Renal cortical epithelial cell (primary cell): ENCODE measurements at places on chromosomes 16 and 17. TPM values are rescaled to one million over a fixed set of nuclear protein-coding genes. Genes with fewer than 3 reads are reported as not detected.
A peak's percentile ranks its signal among the peaks of the same experiment; 100 is the strongest.

- peak; percentile 100 for DNase-seq
Observed at GRCh38 chr16:83689385-83689831, 118.4 kb upstream of the HSBP1 start.

DNA sequence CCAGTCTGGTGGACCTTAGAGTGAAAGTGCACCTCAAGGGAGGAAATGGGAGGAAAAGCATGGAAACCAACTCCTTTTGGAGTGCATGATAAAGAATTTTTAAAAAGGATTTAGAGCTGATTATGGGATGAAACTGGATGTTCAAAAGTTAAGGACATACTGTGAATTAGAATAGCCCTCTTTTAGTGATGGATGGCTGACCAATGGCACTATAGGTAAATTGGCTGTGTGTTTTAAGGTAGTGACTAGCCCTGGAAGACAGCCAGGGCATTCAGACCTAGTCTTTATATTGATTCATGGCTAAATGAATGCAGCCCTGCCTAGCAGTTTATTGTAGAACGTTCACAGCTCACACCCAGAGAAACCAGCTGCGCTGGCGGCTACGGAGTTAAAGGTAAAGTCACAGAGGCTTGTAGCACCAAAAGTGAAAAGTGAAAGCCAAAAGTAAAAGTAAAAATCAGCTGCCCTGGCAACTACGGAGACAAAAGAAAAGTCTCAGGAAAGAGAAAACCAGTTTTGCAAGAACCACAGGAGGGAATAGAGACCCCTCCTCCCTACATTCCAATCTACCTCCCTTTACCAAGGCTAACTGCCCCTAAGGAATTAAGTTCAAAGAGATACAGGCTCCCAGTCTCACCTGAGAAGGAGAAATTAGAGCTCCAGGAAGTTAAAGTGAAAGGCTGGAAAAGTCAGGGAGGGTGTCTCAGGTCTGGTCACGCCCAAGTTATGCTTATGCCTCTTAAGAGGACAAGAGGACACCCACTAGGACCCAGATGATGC, 21.8 kb downstream of the ACSM1 start:
- DNase-seq: peak; percentile 78

DNA sequence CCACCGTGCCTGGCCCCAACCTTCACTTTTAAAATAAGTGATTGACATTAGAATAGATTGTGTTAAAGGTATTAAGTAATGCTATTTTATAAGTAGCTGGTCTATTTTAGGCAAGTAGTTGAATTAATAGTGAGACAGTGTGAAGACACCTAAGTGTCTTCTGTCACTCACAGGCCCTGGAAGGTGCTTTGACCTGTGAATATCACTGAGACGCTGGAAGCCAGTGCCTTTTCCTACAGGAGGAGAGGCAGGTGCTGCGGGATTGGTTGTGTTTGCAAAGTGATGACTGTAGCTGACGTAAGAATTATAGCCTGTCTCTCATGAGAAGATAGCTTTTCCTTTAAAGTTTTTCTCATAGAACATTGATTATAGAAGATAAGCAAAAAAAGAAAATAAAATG, 45.0 kb downstream of the RAB11FIP3 start:
- no peak for DNase-seq

Gene CACNG4
- not detected in 2 replicates for total RNA-seq

- no peak for DNase-seq
Observed at GRCh38 chr17:32859857-32860525, 16.9 kb downstream of the MYO1D start.

GRCh38 chr17:2701996-2702741, 9.4 kb downstream of the CLUH start:
- no peak for DNase-seq

- no peak for DNase-seq
Observed at GRCh38 chr17:32763855-32764439, 113.0 kb downstream of the MYO1D start.

- DNase-seq: no peak
Observed at GRCh38 chr17:46783031-46783593, 35.4 kb downstream of the WNT3 start.

GRCh38 chr17:28130472-28130871, 88.0 kb downstream of the NLK start:
- no peak for DNase-seq

DNA sequence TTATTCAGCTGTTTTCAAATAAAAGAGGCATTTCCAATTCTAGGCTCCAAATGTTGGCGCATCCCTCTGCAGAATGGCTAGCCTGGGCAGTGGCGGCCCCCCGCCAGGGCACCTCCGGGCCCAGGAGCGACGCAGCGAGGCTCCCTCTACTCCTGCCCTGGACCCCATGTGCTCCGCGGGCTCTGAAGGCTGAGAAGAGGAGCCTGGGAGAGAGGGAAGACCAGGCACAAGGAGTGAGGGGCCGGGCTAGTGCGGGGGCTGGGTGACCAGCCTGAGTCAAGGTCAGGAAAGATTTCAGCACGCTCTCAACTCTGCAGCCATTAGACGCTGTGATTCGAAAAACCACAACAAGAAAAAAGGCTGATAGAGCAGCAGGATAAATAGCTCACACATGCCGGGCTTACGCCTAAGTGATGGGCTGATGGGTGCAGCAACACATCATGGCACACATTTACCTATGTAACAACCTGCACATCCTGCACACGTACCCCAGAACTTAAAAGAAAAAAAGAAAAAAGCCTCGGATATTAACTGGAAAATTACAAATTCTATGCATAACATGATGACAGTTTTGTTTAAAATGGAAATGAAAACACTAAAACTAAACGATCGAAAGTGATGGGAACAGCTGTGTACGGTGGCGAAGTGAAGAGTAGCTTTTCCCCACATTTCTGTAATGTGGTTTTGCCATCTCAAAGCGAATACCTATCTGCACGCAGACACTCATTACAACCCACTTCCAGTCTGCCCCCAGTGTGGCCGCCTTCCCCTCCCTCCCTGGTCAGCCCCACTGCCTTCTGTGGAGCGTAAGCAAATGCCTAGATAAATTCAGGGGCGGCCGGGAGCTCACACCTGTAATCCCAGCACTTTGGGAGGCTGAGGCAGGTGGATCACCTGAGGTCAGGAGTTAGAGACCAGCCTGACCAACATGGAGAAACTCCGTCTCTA, 44.4 kb downstream of the MAP1LC3B start:
- DNase-seq: no peak

GRCh38 chr16:12503191-12503590, 300.5 kb downstream of the CPPED1 start:
- peak; percentile 33 for DNase-seq

DNA sequence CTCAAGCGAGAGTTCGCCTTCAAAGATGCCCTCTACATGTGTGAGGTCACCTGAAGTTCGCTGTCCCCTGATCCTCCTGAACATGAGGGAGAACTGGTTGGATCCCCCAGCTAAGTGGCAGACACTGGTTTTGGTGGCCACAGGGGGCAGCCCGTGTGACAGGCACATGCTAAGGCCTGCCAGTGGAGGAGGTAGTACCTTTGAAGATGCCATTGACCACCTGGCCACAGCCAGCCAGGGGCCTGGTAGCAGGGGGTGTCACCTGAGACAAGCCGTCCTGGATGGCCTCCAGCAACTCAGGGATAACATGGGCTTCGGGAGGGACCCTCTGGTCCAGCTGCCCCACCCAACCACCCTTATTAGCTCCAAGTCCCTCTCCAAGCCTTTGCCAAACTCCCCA, 7.3 kb upstream of the ALDH3A1 start:
- no peak for DNase-seq

- no peak for DNase-seq
Observed at GRCh38 chr16:66324815-66325515, 41.5 kb upstream of the CDH5 start.

Gene NPTX1
- 0.17 TPM in 1 of 2 replicates, not detected in the other for total RNA-seq

DNA sequence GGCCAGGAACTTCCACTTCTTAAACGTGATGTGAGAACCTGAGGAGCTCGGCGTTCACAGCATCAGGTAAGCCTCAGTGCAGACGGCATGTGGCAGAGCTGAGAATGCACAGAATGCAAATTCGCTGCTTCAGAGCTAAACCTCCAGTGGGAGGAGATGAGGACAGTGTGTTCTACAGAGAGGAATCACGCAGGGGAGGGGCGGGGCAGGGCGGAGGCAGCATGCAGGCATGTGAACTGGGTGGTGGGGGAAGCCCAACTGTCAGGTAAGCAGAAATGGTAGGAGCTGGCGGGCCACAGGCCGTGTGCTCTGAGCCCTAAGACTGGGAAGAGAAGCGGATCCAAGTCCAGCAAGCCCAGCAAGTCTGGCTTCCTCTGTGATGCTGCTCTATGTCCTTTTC, 94.7 kb downstream of the ZNF778 start:
- no peak for DNase-seq

DNA sequence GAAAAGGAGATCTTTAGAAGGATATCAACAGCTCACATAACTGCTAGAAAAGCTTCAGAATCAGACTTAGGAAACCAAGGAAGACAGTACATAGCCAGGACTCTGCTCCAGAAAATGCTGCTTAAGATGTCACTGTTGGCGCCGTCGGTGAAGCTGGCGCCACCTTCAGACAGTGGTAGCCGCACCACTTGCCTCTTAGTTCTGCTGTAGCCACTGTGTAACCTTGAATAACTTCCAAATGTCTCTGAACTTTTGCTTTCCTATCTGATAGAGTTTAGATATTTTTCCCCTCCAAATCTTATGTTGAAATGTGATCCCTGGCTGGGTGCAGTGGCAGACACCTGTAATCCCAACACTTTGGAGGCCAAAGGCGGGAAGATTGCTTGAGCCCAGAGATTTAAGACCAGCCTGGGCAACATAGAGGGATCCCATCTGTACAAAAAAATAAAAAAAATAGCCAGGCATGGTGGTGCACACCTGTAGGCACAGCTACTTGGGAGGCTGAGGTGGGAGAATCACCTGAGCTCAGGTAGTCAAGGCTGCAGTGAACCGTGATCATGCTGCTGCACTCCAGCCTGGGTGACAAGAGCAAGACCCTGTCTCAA, 6.3 kb upstream of the USP31 start:
- DNase-seq: no peak

- DNase-seq: no peak
Observed at GRCh38 chr16:83160287-83161020, 533.7 kb downstream of the CDH13 start.

DNA sequence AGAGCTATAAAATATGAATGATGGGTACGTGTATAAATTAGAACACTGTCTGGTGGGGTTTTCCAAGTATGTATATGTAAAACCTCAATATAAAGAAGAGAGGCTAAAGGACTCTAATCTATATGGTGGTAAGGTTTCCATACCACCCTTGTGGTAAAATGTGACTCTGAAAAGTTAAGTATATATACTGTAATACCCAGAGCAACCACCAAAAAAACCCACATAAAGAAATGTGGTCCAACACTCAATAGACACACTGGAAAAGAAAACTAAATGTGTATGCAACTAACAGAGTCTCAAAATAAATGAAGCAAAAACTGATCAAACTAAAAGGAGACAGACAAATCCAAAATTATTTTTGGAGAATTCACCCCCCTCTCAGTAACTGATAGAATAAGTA, 72.2 kb downstream of the XPO6 start:
- no peak for DNase-seq

Gene VAT1L
- total RNA-seq: 0.10 TPM in 1 of 2 replicates, not detected in the other

GRCh38 chr16:88651276-88651988, 579 bp upstream of the CYBA start:
- peak; percentile 84 for DNase-seq

DNA sequence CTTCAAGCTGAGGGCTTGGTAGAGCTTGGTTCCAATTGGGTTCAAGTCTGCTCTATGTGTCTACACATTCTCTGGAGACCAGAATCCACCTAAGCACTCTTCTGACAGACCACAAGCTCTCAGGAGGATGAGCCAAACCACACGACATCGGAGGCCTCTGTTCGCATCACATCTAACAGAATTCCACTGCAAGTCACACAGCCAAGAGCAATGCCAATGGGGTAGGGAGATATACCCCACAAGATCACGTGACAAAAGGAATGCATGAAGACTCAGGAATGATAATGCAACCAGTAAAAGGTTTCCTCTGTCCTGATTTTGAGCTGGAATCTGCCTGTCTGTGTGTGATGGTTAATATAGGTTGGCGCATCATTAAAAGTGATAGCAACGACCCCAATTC, 46.6 kb upstream of the RPL38 start:
- DNase-seq: no peak

GRCh38 chr16:56281249-56281805, 90.0 kb downstream of the GNAO1 start:
- DNase-seq: no peak

Gene TEX14
- total RNA-seq: not detected in 2 replicates

Gene TMEM204
- 0.10 TPM in 1 of 2 replicates, not detected in the other for total RNA-seq

DNA sequence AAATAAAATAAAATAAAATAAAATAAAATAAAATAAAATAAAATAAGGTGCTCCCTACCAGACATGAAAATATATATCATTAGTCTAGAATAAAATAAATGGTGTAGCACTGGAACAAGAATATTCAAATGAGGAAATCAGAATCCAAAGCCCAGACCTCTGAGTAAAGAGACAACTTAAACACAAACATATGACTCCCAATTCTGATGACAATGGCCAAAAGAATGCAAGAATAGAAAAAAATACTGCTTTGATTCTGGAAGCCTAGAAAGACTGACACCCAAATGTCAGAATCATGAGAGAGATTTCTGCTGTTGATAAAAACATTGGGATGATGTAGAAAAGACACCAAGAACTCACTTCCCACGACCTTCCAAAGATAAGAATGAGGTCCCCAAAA, 27.9 kb downstream of the MYOCD start:
- DNase-seq: no peak

Gene GLTPD2
- not detected in 2 replicates for total RNA-seq

- DNase-seq: no peak
Observed at GRCh38 chr17:62629556-62630364, 2.3 kb downstream of the MRC2 start.

GRCh38 chr16:27430923-27431484, 29.0 kb downstream of the IL21R start:
- no peak for DNase-seq

DNA sequence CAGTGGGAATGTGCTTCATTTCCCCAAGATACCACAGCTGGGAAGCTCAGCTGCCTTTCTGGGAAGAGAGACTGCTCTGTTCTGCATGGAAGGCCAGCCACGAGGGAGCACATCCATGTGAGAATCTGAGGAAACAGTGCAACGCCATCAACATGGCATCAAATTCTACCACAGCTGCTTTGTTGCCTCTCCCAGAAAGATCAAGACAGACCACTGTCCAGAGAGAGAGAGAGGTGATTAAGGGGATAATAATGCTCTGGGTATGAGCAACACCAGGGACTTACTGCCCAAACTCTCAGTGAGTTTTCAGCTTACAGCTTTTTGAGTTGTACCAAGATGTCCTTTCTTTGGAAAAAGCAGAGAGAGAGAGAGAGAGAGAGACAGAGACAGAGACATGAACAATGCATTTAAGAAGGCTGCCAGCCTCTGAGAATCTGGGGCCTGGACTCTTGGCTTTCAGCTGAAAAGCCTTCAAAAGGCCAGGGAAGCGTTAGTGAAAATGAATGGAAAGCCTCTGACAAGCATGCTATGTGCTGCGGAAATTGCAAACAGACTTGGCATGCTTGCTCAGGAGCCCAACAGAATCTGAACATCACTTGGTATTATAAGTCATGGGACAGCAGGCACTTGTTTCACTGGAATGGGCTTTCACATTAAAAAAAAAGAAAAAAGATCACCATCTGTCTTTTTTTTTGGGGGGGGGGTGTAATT, 223.1 kb downstream of the MAP2K6 start:
- peak; percentile 54 for DNase-seq
